ENCODE measurements at places on chromosomes 5 and 9.

- no peak for DNase-seq
Observed at GRCh38 chr9:129879103-129879699, 43.9 kb downstream of the USP20 start.

DNA sequence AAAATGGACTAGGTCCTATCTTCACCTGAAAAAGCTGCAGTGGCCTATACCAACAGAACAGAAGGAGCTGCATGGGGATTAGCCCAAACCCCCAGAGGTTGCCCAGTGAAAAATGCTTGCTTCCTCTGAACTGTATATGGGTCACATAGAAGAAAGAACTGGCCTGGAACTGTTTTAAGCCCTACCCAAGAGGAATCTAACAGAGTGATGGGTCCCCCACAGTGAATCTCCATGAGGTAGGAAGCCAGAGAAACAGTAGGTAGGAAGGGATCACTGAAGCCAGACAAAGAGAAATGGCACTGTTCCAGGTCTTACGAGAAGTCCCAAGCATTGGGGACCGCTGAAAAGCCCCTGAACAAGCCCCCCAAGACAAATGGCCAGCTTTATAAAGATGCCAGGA is 28.8 kb upstream of the TRIM32 start:
- no peak for DNase-seq

DNA sequence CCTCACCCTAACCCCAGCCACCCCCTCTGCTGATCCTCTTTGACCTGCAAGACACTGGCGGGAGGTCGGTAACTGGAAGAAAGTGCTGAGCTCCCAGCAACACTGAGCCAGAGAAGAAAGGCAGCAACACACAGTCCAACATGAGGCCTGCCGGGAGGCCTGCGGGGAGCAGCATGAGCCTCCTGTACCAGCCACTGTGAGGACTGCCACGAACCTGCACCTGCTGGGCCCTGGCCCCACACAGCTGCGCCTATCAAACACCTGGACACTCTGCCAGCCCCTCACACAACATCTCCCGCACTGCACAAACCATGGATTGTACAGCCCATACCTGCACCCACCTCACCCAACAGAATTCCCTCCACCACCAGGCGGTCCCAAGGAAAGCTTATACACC is 18.3 kb downstream of the CAMK2A start:
- no peak for DNase-seq

- DNase-seq, result no peak
Observed at GRCh38 chr9:87594194-87594593, 96.5 kb downstream of the DAPK1 start.

DNA sequence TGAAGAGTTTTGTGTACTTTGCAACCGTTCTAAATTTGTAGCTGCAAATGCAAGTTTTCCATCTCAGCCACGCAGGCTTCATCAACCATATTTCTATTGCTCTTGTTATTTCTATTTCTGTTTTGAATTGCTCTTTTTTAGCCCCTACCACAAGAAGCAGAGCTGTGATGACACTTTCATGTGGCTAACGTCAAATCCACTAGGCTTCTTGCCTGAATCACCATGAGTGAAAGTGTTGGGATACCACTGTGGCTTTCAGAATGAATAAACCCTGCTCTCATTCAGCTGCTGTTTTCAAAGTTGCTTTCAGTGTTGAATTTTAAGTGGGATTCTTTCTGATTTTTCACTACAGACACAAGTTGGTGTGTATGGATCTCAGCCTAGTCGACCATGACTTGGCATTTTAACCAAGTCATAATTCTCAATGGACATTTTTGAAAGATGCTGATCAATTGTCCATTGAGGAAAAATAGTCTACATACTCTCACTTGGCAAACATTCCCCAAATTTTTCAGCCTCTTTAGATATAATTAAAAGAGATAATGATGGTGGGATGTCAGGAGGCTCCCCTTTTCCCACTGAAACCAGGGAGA is 41.0 kb upstream of the MTAP start:
- DNase-seq, result no peak

- peak; percentile 58 for DNase-seq
Observed at GRCh38 chr5:3601911-3602782, 6.5 kb downstream of the IRX1 start.

DNA sequence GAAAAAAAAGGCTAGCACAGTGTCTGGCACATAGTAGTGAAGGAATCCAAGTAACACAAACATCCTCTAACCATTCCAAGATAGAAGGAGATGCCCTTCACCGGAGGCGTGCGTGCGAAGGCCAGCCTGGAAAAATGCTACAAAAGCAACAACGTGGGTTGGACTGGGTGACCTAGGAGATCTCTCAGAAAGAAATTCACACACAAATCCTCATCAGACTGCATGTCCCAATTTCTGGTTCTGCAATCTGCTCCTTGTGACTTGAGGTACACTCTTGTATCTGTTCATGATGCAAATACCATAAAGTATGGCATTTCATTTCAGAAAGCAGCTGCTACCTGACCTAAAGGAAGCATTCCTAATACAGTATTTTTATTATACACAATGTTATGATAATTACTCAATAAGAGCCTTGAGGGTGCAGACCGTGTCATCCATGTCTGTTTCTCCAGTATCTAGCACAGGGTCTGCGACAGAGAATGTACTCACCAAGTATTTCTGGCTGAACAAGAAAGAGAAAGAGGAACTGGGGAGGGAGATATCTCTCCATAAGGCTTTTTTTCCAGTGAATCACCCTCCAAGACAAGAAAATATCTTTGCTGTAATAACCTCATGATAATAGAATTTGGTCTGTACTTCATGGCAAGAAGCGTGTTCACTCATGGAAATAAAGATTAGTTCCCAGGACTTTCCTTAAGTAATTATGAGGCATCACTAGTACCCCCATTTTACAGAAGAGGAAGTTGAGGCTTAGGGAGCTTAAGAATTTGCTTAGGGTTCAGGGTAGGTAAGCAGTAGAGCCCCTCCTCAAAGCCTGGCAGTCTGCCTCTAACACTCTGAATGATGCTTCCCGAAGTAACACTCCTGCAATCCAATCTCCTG is 138.3 kb downstream of the CDK5RAP2 start:
- no peak for DNase-seq

DNA sequence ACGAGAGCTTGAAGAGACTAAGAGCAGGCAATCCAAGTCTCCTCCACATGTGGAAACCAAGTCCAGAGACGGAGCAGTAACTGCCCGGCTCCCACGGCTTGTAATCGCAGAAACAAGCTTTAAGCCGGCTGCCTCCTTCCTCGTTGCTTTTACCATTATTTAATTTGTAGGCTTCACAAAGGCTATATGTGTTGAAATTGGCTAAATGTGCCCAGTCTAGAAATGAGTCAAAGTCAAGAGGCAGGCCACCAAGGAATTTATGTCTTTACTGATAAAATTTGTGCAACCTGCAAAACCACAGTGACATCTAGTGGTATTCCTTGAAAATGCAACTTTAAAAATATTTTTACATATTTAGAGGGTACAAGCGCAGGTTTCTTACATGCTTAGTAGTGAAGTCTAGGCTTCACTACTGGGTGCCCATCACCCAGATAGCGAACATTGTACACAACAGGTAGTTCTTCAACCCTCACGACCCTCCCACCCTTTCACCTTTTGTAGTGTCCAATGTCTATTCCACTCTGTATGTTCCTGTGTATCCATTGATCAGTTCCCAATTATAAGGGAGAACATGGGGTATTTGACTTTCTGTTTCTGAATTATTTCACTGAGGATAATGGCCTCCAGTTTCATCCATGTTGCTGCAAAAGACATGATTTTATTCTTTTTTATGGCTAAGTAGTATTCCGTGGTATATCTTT is 33.5 kb upstream of the EBF1 start:
- DNase-seq, result no peak

GRCh38 chr9:38181232-38181631 is 112.2 kb upstream of the SHB start:
- DNase-seq, result no peak

DNA sequence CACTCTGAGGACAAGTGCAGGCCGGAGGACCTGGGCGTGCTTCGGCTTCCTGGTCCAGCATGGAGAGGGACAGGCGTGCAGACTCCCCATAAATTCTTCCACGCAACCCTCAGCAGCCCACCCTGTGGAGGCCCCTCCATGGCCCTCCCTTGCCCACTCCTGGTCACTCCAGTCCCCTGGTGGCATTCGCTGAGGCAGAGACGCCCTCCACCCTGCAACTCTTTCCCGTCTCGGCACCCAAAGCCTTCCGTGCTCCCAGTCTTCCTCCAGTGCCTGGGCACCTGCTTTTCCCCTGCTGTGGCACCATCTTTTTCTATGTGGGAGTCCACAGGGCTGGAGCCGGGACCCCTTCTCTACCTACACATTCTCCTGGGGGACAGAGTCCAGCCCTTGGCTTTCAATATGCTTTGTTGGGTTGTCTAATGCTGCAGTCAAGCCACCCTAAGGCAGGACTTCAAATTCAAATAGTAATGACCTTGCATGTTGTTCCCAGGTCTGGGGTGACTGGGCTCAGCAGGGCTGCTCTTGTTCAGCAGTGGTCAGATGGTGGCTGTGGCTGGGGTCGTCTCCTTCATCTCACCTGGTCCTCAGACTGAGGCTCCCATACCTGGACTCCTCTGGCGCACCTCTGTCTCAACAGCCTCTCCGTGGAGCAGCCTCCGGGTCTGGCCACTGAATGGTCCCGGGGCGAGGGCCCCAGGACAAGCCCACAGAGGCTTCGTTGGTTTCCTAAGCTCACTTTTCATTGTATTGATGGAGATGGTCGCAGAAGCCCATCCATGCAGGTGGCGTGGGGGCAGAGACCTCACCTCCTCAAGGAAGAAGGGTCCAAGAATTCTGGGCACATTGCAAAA is 15.2 kb downstream of the MRPL36 start:
- DNase-seq, result peak; percentile 4

- no peak for DNase-seq
Observed at GRCh38 chr5:110880413-110880812, 141.6 kb downstream of the SLC25A46 start.

GRCh38 chr5:169561893-169562292 is 21.7 kb upstream of the SPDL1 start:
- no peak for DNase-seq

DNA sequence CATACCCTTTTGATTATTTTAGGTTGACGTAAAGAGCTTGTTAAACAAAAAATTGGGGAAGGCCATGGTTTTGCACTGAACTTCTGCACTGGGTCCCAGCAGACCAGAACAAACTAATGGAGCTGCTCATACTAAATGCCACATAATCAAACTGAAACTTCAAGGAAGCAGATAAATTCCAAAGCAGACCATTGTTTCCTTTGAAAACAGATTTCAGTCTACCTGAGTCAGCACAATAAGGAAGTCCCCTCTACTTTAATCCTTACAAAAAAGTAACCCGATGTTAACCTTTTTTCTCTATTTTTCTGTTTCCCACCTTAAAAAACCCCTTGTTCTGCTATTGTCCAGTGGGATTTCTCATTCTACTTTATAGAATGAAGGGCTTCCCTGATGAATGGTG is 39.2 kb downstream of the WDR36 start:
- DNase-seq, result no peak

DNA sequence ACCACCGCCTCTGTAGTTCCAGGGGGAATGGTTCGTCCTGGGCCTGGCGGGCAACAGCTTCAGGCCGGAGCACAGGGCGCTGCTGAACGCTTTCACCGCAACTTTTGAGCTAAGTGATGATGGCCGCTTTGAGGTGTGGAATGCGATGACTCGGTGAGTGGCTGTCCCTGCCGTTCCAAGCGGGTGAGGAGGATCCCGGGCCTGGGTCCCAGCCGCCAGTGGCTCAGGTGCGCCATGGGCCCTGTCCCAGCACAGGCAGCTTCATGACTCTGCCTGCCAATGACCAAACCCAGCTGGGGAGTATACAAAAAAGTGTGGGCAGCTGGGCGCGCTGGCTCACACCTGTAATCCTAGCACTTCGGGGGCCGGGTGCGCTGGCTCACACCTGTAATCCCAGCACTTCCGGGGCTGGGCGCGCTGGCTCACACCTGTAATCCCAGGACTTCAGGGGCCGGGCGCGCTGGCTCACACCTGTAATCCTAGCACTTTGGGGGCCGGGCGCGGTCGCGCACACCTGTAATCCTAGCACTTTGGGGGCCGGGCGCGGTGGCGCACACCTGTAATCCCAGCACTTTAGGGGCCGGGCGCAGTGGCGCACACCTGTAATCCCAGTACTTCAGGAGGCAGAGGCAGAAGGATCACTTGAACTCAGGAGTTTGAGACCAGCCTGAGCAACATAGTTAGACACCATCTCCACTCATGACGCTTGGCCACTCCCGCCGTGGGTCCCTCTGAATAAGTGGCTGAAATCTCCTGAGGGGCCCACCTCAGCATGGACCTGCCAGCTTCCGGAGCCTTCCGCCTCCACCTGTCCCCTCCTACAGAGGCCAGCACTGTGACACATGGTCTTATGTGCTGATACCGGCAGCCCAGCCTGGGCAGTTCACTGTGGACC is 1.1 kb downstream of the LCN12 start:
- DNase-seq, result no peak

DNA sequence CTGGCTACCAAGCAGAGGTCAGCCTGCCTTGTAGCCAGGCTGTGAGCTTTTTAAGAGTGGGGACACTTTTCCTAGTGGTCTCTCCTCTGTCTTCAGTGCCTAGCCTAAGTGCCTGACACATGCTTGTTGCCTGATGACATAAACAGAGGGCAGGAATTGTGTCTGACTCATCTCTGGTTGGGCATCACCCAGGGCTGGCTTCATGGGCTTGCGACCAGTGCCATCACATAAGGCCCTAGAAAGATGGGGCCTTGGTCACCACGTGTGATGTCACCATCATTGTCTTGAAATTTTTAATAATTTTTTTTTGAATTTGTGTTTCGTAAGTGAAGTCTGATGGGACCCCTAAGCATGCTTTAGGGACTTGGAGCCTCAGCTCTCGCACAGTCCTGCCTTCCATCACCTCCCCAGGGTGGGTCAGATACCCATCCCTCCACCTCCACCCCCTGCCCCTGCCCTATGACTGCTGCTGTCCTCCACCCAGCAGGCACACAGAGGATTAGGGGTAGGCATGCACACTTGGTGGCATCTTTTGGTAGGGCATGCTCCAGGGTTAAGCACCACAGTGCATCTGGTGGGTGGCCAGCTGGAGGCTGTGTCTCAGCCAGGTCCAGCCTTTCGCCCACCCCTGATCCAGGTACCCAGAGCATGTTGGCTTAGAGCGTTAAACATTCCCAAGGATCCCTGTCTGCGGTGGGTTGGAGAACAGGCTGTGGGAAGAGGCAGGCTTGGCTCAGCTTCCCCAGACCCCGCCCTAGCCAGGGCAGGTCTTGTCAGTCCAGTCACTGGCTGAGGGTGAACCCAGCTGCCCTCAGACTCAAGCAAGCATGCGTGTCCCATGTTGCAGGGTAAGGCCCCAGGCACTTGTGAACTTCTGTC is 80.1 kb upstream of the SH3PXD2B start:
- DNase-seq, result no peak

Measured in glutamatergic neuron (in vitro differentiated cells).